ENCODE measurements at places on chromosomes 5 and 9.

DNA sequence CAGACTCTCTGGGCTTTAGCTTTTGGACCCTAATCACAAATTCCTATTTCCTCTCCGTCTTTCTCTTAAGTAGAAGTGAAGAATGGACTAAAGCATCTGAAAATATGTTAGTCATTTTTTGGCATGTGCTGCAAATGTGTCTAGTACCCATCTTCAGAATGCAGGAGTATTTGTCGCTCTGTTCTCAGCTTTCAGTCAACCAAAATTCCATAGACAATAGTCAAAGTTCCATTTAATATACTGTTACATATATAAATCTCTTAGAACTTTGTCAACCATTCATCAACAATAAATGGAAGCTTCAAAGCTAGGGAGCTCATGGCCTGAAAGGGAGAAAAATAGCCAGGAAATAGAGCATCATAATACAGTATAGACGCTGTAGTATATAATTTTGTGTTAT is 509.4 kb downstream of the BNC2 start:
- DNase-seq: peak; percentile 79

- no peak for DNase-seq
These were observed 74.3 kb downstream of the TNC start for GRCh38 chr9:115043632-115044031.

DNA sequence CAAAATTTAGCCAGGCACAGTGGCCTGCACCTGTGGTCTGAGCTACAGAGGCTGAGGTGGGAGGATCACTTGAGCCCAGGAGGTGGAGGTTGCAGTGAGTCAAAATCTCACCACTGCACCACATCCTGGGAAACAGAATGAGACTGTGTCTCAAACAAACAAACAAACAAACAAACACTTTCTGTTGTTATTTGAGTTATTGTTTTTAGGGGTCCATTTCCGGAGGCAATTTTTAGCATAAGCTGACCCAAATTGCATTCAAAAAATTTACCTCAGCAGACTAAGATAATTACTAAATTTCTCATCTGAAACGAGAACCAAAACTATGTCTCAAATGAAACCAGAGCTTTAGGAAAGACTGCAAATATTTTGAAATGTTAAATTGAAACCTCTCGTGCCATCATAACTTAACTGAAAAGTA is 1485.1 kb downstream of the EFNA5 start:
- DNase-seq: no peak

DNA sequence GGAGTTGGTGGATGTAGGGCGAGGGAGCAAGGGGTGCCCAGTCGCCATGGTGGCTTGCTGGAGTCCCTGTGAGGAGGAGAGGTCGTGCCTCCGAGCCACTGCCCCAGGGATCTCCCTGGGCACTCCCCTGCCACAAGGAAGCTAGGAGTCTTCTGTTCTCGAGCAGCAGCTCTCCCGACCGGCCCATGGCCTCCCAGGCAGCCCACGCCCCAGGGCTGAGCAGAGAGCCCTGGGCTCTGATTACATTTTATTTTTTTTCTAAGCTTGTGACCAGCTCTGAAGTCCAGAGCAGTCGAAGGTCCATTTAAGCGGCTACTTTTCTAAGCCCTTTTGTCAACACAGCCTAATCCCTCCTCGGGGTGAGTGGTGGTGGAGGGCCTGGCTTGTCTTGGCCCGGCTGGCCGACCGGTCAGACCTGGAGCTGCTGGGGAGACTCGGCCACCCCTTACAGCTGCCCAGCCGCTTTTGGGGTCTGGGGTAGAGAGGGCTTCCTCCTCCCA is 2.1 kb downstream of the RXRA start:
- peak; percentile 29 for DNase-seq

- DNase-seq: no peak
These were observed 31.8 kb downstream of the SEC61B start for GRCh38 chr9:99253772-99254431.

DNA sequence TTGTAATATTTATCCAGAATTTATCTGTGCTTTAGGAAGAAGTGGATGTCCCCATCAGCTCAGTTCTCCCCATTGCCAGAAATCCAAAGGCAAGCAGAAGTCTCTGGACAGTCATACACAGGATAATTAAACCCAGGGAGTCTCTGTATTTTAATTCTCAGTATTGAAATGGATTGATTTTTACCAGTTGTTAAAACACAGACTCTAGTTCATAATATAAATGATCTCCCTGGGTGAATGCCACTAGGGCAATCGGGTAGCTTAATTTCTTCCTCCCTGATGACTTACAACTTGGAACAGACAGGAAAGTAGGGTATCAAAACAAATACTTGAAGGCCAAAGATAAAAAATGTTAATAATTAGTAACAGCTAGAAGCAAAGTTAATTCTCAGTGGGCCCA is 66.5 kb upstream of the DAP start:
- peak; percentile 35 for DNase-seq

Data from fibroblast of skin of back (primary cell).